ENCODE measurements at places on chromosomes 13 and 19.

DNA sequence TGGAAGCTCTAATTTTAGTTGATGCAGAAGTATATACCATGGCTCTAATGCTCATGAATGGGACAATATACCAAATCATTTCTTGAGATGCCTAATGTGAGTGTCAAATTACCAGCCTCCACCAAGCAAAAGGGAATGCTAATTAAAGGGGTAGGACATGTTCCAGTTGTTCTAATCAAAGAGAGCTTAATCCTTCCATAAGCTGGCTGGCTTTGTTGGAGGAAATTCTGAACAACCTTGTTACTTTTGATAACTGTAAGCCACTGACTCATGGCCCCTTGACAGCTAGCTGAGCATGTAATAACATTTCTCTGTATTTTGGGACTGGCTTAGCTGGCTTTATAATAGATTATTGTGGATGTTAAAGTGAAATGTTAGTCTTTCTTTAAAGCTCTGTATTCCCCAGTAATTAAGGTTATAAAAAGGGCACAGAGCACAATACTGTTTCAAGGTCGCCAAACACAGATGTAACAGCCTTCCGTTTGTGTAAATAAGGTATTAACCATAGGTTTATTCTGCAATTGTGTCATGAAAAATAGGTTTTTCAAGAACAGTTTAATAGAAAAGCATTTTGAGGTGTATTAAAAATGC is 1194.0 kb downstream of the PCDH9 start:
- DNase-seq, result no peak

- no peak for DNase-seq
Measured at GRCh38 chr19:35908010-35908441, at the start of gene TYROBP. Gene TYROBP (minus strand): TSS chr19:35908295. CDS start chr19:35908228, 67 bp downstream.

DNA sequence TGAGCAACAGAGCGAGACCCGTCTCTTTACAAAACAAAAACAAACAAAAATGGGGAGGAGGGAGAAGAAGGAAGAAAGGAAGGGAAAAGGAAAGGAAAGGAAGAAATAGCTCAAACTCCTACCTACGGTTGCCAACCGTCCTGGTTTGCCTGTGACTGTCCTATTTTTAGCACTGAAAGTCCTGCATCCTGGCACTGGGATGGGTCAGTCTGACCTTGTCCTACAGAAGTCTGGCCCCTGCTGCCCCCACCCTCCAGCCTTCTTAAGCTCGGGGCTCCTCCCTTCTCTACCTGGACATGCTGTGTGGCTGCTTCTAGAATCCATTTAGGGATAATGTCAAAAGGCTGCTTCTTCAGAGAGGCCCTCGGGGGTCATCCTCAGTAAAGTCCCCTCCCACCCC is 1.2 kb upstream of the STXBP2 start:
- DNase-seq, result no peak

- DNase-seq, result no peak
Measured at GRCh38 chr19:13117176-13117771, 734 bp upstream of the TRMT1 start.

- no peak for DNase-seq
Measured at GRCh38 chr13:20939662-20940061, 37.1 kb upstream of the XPO4 start.

- no peak for DNase-seq
Measured at GRCh38 chr19:7575434-7576040, 20.1 kb upstream of the CAMSAP3 start.

DNA sequence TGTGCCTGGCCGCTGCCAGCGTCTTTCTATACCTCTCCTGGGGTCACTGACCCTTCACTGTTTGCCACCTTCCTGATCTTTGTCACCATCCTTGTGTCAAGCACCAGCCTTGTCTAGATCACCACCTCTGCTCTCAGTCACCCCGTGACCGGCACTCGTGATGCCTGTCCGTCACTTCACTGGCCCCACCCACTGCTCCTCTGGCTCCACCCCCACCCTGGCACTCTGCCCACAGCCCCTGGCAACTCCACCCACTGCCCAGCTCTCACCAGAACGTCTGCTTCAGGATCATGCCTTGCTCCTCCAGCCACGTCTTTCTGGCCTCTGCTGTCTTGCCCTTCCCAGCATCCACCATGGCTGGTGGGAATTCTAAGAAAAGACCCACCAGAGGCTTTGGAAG is 24.8 kb upstream of the PLA2G4C start:
- peak; percentile 18 for DNase-seq

- no peak for DNase-seq
Measured at GRCh38 chr19:4051175-4052101, 15.3 kb downstream of the ZBTB7A start.

GRCh38 chr19:33254245-33254824 is 28.7 kb upstream of the SLC7A10 start:
- no peak for DNase-seq

DNA sequence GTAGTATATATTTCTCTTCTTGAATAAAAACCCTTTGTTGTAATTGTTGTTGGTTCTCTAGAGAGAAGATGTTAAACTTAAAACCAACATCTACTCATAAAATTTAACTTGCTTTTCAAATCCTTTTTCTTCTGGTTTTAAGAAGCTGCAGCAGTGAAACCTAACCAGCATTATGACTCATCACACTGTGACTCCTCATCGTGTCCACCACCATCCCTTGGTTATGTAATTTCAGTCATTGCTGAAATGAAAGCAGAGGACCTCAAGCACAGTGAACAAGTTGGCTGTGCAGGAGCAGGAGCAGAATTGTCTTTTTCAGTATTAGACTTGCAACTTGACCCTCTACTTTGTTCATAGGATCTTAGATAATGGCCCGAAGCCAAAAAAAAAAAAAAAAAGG is 64.9 kb upstream of the HTR2A start:
- DNase-seq, result no peak

Data from activated naive CD8-positive, alpha-beta T cell treated with anti-CD3 and anti-CD28 coated beads for 36 hours (primary cell).